ENCODE measurements at places on chromosomes 7 and 10. TPM values are rescaled to one million over a fixed set of nuclear protein-coding genes. Genes with fewer than 3 reads are reported as not detected.

Gene PVRIG
- not detected for total RNA-seq

Gene UCN3
- not detected for total RNA-seq

Gene JCAD
- total RNA-seq, result 1.2 TPM

Gene SFTPA1
- total RNA-seq, result not detected

Gene MYO1G
- total RNA-seq, result under 0.01 TPM

Gene FGFBP3
- 0.18 TPM for total RNA-seq

Gene GPR26
- not detected for total RNA-seq

Gene ANXA8L1
- total RNA-seq, result 2.7 TPM

Gene KLHL7
- 34.9 TPM for total RNA-seq

Gene SPDYE8
- not detected for total RNA-seq

Gene OIT3
- not detected for total RNA-seq

Gene EFCAB10
- total RNA-seq, result not detected

Gene CYP3A5
- total RNA-seq, result 0.89 TPM

All from myometrial cell (primary cell).